ENCODE measurements at places on chromosomes 13 and 19.

GRCh38 chr13:23799945-23800344, 89.3 kb downstream of the MIPEP start:
- no peak for DNase-seq

- no peak for DNase-seq
Observed at GRCh38 chr13:40060296-40061007, 405.0 kb downstream of the COG6 start.

DNA sequence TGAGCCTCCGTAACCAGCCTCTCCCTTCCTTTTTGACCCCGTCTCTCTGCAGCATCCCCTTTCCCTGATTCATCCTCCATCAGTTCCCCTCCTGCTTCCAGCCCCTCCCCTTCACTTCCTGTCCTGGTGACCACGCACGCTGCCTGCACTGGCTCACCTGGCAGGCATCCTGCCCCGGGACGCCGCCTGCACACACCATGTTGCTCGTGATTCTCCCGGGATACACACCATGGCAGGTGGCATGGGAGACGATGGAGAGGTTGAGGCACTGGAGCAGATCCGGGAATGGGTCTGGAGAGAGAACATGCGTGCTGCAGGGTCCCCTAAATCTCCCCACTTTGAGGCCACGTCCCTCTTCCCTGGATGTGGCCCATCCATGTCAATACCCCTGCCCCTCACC, 4.2 kb downstream of the KLK12 start:
- DNase-seq: no peak

DNA sequence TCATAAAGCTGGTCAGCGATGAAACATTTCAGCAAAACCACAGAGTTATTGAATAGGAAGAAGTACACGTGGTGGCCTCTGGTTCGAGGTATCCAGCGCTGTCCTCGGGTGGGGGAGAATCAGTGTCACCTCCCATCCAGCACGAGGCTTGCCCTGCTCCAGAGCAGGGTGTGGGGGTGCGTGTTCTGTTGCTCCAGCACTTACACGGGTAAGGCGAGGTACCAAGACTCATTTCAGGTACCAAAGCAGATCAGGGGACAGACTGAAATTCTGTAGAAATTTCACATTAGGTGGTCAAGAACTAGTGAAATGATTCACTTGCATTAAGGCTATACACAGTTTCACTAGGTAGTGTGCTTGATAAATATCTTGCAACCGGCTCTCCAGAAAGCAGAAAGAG, 164.2 kb upstream of the SOX1 start:
- DNase-seq: no peak

DNA sequence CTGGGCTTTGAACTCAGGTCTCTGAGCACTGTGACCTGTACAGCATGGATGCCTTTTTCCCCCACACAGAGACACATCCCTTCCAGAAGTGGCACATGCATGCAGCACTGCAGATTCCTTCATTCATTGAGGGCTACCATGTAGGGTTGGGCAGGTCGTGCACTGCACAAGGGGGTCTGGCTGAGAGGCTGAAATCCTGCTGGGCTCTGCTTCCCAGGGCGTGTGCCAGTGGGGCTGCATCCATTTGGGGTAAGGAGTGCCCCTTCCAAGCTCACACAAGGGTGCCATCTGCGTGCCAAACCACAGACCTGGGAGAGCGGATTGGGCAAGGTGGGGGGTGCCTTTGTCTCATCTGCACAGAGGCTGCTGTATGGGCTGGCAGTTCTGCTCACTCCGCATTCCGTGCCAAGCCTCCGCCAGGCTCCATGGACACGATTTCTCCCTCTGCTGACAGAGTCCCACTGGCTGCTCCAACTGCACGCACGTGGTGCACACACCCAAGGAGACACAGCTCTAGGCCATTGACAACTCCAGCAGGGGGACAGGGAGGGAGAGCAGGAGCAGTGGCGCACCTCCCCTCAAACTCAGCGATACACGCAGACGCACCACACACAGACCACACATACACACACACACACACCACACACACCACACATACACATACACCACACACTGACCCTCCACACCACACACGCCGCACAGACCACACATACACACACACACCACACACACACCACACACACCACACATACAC, 4.5 kb upstream of the SHISA7 start:
- DNase-seq: no peak

- no peak for DNase-seq
Observed at GRCh38 chr19:52673014-52673413, 34.9 kb upstream of the ZNF83 start.

DNA sequence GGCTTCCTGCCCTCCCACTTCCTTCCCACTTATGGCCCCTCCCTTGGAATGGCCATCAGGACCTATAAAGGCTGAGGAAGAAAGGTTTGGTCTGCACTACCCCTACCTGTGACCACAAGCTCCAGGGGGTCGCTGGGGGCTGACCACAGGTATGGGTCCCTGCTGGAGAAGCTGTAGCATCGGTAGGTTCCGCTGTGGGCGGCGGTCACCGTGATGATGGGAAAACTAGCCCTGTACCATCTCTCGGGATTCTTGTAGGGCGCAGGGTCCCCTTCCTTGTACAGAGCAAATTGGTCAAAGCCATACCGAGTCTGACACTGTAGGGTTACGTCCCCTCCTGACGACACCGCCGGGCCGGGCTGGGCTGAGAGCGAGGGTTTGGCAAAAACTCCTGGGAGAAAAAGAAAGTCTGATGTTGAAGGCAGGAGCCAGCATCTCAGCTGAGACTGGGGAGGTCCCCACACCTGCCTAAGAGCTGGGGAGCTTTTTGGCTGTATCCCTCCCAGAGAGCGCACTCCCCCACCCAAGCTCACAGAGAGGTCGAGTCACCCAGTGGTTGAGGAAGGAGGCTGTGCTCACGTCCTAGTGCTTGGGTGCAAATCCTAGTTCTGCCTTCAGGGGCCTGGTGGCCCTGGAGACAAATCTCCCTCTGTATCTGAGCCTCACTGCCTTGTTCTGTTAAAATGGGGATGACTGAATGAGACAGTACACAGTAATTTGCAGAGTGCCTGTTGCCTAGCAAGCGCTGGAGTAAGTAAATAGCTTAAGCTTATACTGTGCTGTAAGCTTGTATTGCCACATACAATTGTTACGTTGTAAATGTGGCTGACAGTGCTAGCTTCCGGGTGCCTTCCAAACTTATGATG, 10.4 kb downstream of the GP6 start:
- no peak for DNase-seq

GRCh38 chr13:112345826-112346172, 30.4 kb upstream of the SPACA7 start:
- no peak for DNase-seq

- no peak for DNase-seq
Observed at GRCh38 chr13:24165746-24166145, 5.2 kb downstream of the SPATA13 start.

- DNase-seq: peak; percentile 17
Observed at GRCh38 chr13:59391696-59392095, 772.0 kb downstream of the DIAPH3 start.

- no peak for DNase-seq
Observed at GRCh38 chr19:31715249-31715945, 366.2 kb upstream of the TSHZ3 start.

DNA sequence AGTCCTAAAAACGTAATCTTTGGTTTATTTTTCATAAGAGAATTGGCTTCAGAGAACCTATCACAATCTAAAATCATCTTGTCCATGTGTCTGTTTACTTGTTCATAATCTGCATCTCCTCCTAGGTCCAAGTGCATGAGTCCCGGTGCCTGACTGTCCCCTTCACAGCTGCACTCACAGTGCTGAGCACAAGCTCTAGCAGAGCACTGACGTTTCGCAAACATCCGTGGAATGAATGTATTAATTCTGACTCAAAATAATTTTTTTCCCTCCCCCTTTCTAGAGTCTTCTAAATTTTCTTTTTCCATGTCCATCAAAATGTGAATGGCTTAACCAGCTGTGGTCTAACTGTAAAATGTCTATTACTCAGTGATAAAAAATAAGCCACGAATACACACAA, 245.5 kb upstream of the TSHZ3 start:
- DNase-seq: no peak

GRCh38 chr19:4368128-4368820, 24.9 kb downstream of the MPND start:
- DNase-seq: no peak

GRCh38 chr19:41695745-41696144, 7.7 kb upstream of the CEACAM7 start:
- no peak for DNase-seq

GRCh38 chr13:40943073-40943472, 76.0 kb downstream of the ELF1 start:
- no peak for DNase-seq

- no peak for DNase-seq
Observed at GRCh38 chr19:41136636-41137455, 22.6 kb downstream of the CYP2F1 start.

- DNase-seq: no peak
Observed at GRCh38 chr19:58227964-58228584, 640 bp upstream of the ZNF544 start.

GRCh38 chr19:13825489-13826441, 30.5 kb downstream of the ZSWIM4 start:
- DNase-seq: no peak

- no peak for DNase-seq
Observed at GRCh38 chr19:6586726-6587092, 4.2 kb downstream of the CD70 start.

DNA sequence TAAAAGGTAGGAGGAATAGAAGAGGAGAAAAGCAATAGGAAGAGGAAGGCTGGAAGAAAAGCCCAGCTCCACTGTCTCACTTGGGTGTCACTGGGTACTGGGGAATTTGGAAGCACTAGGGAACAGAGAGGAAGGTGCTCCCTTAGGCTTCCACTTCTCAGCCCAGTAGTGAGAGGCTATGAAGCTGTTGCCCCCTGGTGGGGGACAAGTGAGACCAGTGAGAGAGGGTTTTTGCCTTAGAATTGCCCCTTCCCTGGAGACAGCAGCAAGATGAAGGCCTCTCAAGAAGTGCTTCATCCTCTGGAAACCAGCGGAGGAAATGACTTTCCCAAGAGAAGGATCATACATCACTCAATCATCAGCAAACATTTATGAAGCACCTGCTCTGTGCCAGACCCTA, 4.7 kb upstream of the ZNF606 start:
- DNase-seq: no peak

DNA sequence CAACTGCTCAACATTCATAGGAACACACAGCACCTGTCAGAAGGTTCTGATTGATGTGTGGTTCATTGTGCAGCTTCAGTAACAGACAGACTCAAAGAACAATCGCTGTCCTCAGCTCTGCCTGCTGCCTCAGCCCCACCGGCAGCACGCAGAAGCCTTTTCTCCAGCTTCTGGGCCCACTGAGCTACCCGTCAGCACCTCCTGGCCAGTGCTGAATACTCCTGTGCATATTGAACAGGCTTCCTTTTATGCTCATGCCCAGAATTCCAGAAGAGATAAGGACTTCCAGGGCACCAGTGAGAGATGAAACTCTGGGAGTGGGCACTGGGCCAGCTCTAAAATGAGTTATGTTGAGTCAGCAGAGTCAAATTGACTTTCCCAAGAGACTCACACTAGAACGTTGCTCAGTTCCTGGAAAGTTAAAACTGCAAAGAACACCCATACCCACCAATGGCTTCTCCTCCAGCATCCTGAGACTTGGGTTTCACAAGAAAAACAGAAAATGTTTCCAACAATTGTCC, 119.3 kb downstream of the COL4A1 start:
- DNase-seq: no peak

DNA sequence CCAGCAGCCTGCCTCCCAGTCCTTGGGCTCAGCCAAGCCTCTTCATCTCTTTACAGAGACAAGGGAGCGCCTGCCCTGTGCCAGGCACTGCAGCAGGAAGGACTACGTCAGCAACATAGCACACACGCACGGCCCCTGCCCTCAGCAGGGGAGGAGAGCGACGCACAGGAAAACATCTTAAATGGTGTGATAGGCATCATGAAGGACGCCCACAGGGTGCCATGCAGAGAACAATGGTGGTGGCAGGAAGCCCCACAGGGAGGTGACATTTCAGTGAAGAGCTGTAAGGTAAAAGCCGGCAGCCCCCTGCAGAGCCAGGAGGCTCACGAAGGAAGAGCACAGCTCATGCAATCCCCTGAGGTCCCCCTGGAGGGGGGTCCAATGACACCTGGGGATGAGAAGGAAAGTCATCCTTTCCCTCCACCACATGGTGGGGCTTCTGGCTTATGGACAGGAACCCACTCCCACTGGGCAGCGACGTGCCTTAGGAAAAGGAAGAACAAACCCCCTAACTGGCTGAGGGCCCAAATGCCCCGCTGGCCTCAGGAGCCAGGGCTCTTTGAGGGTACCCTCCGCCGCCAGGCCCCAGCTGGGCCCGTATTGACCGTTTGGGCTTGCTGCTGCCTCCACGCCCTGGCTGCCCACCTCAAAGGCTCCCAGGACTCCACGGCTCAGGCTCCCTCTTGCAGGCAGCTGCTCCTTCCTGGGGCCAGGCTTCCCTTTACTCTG, 37.3 kb upstream of the C13orf42 start:
- DNase-seq: no peak

GRCh38 chr13:99932912-99933311, 38.7 kb downstream of the ZIC5 start:
- DNase-seq: no peak

- DNase-seq: no peak
Observed at GRCh38 chr19:2035590-2035991, 15.5 kb downstream of the MKNK2 start.

GRCh38 chr19:1872807-1873523, 9.6 kb upstream of the KLF16 start:
- no peak for DNase-seq

GRCh38 chr13:42699912-42700311, 81.5 kb upstream of the FAM216B start:
- DNase-seq: no peak

GRCh38 chr13:42377640-42378382, 105.9 kb downstream of the AKAP11 start:
- DNase-seq: no peak

DNA sequence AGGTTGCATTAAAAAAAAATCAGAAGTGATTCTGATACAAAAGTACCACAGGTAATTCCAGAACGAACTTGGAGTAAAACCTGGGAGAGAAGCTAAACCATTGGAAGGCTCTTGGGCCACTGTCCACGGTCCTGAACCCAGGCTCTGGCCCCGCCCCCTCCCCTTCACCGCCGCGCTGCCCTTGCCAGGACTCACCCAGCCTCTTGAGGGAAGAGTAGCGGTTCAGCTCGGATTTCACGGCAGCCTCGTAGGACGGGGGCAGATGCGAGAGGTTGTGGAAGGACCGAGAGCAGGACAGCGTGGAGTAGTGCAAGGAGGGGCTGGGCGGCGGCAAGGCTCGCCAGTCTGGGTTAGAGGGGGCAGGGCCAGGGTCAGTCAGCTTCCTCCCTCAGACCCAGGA, 5.7 kb downstream of the SHISA7 start:
- no peak for DNase-seq

All from activated CD8-positive, alpha-beta memory T cell treated with anti-CD3 and anti-CD28 coated beads for 1 hour (primary cell).